Stimulated activated CD4-positive, alpha-beta T cell treated with anti-CD3 and anti-CD28 coated beads, Interleukin-15, amount 100 ng/mL, for 1 hour (primary cell): ENCODE measurements at places on chromosomes 3 and 15.

GRCh38 chr15:48590723-48591122 lies 54.8 kb downstream of the FBN1 start:
- no peak for DNase-seq

DNA sequence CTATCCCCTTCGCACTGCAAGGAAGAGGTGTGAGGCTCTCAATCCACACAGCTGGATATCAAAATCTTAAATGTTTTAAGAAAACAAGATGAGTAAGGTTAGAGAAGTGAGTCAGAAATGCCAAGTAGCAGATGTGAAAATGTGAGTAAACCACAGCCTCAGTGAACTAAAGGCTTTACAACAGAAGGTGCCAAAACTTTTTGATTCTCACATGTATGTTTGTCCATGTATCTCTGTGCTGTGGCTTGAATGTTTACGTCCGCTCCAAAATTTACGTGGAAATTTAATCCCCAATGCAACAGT lies 126.8 kb upstream of the PFN2 start:
- no peak for DNase-seq

DNA sequence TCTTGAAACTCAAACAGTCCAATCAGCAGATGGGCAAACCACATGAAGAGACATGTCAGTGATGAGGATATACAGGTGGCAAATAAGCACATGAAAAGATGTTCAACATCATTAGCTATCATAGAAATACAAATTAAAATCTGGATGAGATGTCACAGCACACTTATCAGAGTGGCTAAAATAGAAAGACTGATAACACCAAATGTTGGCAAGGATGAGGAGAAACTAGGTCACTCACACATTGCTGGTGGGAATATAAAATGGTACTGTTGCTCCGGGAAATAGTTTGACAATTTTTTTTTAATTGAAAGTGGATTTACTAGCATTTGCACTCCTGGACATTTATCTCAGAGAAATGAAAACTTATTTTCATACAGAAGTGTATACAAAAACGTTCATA lies 8.4 kb downstream of the PGPEP1L start:
- no peak for DNase-seq

GRCh38 chr3:41318520-41318919 lies 119.2 kb downstream of the CTNNB1 start:
- DNase-seq: no peak

DNA sequence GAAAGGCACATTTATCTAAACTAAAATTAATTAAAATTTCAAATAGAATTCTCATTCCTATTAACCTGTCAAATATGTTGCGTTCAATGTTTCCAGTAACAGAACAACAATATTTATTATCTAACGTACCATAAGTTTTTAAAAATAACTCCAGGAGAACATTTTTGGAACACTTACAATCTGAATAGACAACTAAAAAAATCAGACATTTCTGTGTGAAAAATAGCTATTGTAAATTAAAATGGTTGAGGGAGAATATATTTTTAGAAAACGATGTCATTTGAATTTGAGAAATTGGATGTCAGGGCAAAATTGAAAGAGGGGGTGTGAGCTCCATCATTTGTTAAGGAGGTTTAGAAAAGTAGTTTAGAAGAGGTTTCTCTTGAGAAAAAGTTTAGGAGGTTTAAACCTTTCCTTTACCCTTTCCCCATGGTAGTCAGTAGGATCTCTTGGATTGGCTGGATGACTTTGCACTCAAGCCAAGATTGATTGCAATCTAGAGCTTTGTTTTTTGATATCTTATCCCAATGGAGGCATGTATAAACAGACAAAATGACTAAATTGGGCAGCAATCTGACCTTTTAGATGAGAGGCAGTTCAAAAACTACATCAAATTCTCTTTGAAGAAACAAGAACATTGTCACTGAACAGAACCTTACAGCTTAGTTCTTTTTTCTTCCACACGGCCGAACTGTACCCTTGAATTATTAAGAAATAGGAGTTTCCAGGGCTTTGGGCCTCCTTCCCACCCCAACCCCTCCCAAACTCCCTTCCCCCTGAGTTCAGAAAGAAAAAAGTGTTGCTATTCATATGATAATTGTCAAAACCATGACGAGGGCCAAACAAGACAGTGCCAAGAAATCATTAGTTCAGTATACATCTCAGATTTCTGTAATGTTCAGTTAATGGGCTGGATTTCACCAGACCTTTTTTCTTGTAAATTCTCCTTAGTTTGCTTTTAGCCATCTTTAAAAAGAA lies 79.7 kb upstream of the CDIN1 start:
- DNase-seq: no peak

- no peak for DNase-seq
Observed at GRCh38 chr3:156174229-156174847, 54.0 kb downstream of the KCNAB1 start.

DNA sequence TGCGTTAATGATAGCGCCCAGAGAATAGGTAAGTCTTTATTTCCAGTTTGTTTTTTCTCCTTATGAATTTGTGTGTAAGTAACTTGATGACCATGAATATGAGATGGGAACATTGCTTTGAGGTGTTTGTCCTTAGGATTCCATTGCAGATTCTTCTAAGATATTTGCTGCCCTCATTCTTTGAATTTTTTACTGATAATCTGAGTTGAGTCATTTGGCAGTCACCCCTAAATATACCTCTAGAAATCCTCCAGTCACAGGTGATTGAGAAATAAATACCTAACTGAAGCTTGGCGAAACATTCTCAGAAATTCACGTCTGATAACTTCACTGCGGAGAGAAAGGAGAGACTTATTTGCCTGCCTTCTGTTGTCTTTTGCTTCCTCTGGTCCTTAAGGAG lies 345.5 kb downstream of the SQOR start:
- no peak for DNase-seq

GRCh38 chr3:73453666-73454065 lies 171.1 kb downstream of the PDZRN3 start:
- DNase-seq: no peak

GRCh38 chr15:46892621-46893160 lies 824.6 kb upstream of the SEMA6D start:
- DNase-seq: no peak

- no peak for DNase-seq
Observed at GRCh38 chr3:186003610-186004009, 65.8 kb upstream of the TRA2B start.

- DNase-seq: no peak
Observed at GRCh38 chr3:21174461-21174860, 576.5 kb downstream of the ZNF385D start.

- peak; percentile 48 for DNase-seq
Observed at GRCh38 chr15:51737522-51738305, at the start of gene LYSMD2. TSS of gene LYSMD2 (minus strand) at chr15:51737655. CDS start at chr15:51737622, 33 bp downstream.

DNA sequence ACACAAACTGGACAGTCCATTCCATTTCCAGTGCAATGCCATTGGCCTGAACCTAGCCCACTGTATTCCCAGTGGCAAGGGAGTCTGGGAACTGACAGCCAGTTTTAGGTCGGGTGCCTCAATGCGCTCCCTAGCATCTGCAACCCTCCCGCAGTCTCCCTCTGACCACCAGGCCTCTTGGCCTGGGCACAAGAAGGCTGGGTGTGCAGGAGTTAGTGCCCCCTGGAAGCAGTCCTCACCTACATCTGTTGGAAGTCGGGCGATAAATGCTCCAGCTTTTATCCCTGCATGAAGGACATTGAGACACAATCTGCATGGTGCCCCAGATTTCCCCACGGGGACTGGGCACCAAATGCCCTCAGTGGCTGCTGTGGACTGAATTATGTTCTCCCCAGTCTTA lies 12.7 kb downstream of the C3orf22 start:
- no peak for DNase-seq

- DNase-seq: no peak
Observed at GRCh38 chr3:187750513-187751123, 5.3 kb upstream of the BCL6 start.

DNA sequence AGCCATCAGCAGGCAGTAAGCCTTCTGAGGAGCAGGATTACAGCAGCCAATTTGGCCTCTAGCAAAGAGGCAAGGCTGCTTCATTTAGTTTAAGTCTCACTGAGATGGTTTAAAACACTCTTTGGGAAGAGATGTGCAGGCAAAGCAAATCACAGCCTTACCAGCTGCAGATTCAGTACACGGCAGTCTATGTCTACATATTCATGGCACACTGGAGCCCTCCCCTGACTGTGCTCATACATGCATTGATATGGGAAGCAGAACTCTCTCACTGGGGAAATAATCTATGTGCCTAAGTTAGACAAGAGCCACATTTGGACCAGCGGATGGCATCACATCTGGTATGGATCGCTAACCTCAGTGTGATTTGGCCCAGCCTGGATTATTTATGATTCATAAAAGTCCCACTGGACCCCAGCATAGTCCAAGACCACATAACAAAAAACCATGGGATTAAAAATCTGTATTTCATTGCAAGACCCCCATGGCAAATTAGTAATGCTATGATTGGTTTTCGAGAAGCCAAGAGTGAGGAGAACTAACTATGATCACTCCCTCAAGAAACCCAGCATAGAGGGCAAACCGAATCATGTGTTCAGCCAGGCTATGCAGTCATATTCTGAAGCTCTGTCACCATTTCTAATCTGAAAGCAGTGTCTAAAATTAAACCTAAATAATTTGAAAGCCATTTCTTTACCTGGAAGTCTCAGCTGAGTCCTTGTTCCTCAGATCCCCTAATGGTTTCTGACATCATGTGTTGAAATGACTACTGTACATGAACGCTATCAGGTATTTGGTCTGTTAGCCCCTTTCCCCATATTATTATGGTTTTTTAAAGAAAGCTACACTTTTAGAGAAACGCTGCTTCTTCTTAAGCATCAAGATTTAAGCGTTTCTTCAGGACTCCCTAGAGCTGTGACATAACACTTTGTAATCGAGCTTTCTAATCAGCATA lies 1.2 kb downstream of the PRICKLE2 start:
- no peak for DNase-seq

DNA sequence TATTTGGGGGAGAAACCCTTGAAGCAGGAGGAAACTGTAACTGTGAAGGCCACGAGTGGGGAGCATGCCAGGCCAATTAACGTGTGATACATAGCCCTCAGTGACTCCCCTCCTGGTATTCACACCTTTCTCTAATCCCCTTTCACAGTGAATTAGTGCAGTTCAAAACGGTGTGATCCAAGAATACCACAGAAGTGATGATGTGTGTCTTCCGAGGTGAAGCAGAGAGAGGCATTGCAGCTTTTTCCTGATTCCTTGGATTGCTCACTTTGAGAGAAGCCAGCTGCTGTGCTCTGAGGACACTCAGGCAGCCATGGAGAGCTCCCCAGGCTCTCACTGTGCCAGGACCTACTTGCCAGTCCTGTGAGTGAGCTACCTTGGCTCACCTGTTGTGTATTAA lies 17.3 kb downstream of the NIPA2 start:
- DNase-seq: no peak

DNA sequence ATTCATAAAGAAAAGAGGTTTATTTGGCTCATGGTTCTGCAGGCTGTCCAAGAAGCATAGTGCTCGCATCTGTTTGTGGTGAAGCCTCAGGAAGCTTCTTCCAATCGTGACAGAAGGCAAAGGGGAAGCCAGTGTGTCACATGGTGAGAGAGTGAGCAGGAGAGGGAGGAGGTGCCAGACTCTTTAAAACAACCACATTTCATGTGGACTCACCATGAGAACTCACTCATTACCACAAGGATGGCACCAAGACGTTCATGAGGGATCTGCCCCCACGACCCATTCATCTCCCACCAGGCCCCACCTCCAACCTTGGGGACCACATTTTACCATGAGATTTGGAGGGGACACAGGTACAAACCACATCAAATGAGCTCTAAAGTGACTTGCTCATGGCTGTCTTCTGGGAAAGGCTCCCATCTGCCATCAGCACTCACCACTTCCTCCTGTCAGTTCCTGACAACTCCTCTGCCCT lies 327.3 kb upstream of the TLE3 start:
- DNase-seq: no peak

- DNase-seq: peak; percentile 92
Observed at GRCh38 chr3:66998113-66998903, at the start of gene KBTBD8. TSS of gene KBTBD8 (plus strand) at chr3:66998307. CDS start at chr3:66998356, 49 bp downstream.

GRCh38 chr3:46987743-46988401 lies 8.4 kb downstream of the NBEAL2 start:
- DNase-seq: peak; percentile 68
